ENCODE measurements at places on chromosomes 16 and 17. TPM values are rescaled to one million over a fixed set of nuclear protein-coding genes. Genes with fewer than 3 reads are reported as not detected.

DNA sequence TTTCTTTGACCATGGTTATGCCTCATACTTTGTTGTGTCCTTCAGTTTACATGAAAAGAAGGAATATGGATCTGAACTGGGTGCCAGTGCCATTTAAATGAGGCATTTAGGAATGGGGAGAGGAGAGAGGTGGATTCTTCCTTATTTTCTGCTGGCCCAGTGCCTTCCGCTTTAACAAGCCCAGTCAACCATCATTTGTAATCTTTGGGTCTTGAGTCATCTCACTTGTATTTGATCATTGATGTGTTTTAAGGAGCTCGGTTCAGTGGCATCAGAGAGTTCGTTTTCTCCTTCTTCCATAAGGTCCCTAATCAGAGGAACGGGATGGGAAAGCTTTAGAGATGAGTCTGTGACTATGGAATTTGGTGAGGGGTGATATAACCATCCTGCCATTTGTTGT is 334.9 kb downstream of the WWOX start:
- DNase-seq: no peak

DNA sequence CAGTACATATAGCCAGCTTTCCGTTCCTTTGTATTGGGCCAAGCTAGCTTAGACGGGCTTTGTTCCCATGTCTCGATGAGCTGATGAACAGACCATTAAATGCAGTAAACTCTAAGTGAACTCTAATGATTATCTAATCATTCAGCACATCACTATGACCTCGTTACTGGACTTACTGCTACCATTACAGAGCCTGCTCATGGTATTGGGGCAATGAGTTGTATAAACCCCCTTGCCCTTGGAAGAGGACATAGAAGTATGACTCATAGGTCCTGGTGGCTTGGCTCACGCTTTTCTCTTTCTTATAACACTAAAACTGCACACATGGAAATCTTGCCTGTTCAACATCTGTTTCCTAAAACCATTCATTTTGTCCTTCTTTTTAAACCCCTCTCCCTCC is 93.6 kb upstream of the DYNLRB2 start:
- DNase-seq: no peak

The AOC3 gene
- polyA plus RNA-seq: 11.3 TPM

DNA sequence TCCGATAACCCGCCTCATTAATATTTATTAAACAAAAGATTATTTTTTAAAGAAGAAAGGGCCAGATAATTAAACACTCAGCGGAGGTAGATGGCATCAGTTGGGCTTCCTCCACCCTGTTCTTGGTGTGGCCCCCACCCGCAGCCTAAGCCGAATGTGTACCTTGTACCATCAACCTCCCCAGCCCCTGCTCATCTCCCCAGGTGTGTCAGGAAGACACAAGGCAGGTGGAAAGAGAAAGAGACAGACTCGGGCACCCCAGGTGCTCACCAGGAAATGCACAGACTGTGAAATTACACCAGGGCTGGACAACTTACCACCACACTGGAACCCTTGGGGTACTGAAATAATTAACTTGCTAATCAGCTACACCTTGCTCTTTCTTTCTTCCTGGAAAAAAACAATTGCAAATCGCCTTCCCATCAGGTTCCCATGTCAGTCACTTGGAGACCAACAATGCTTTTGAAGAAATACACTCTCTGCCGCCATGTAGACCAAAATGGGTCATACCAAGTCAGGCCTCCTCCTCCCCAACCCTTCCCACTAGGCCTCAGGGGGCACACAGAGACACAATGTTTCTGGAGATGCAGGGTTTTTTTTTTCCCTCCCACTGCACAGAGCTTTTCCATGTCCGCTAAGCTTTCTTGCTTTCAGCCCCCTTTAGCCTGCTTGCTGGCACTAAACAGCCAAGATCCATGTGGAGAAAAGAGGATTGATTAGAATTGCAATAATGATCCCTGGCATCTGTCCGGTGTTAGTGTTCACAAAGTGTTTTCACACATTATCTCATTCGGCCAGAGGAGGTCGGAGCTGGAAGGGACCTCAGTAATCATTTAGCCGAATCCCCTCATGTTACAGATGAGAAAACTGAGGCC is 8.6 kb upstream of the LHX1 start:
- no peak for DNase-seq

The SLC16A13 gene
- polyA plus RNA-seq: 3.0 TPM

DNA sequence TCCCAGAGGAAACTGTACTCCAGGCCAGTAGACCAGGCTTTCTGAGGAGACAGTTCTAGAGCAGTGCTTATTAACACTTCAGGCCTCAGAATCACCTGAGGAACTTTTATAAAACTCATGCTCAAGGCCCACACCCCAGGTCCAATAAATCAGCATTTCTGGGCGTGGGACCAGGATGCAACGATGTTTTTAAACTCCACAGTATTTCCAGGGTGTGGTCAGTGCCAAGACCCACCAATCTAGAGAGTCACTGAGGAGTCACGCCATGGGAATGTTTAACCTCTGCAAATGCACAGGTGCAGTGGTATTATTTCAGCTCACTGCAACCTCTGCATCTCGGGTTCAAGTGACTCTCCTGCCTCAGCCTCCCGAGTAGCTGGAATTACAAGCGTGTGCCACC is 3.9 kb upstream of the TRPV1 start:
- DNase-seq: no peak

GRCh38 chr17:18910326-18910725 is 41.6 kb upstream of the SLC5A10 start:
- DNase-seq: no peak

The ATP2C2 gene
- 1.7 TPM for polyA plus RNA-seq

GRCh38 chr16:30355954-30356308 is 823 bp upstream of the CD2BP2 start:
- no peak for DNase-seq

DNA sequence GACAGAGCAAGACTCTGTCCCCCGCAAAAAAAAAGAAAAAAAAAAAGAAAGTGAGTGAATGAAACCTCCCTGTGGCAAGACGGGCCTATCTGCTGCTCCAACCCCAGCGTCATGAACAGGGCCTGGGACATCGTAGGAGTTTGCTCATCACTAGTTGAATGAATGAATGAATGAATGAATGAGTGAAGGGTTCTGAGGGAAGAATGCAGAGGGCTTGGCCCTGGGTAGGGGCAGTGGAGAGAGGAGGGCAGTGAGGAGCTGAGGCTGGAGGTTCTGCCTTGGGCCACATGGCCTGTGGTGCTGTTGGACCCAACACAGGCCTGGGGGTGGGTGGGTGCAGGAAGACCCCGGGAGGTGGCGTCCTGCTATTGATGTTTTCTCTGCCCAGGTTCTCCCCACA is 125.5 kb upstream of the CIBAR2 start:
- DNase-seq: no peak

GRCh38 chr16:84729716-84730320 is 30.0 kb downstream of the USP10 start:
- no peak for DNase-seq

- no peak for DNase-seq
These were observed 10.7 kb downstream of the DLX3 start for GRCh38 chr17:49984283-49984682.

GRCh38 chr16:54546521-54546920 is 259.9 kb upstream of the IRX3 start:
- no peak for DNase-seq

- no peak for DNase-seq
These were observed 37.8 kb downstream of the CDH8 start for GRCh38 chr16:61998460-61998859.

DNA sequence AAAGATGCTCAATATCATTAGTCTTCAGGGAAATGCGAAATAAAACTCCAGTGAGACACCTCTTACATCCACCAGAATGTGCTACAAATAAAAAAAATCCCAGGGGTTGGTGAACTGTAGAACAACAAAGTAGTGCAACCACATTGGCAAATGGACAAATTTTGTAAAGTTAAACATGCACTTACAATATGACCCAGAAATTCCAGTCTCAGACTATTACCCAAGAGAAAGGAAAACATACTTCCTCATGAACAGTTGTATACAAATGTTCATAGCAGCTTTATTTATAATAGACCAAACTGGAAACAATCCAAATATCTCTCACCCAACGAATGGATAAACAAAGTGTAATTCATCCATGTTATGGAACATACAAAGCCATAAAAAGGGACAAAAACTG is 239.5 kb downstream of the ABCC12 start:
- no peak for DNase-seq

GRCh38 chr17:27793906-27794569 is 6.3 kb downstream of the NOS2 start:
- no peak for DNase-seq

GRCh38 chr17:34755981-34756636 is 176.7 kb downstream of the TMEM132E start:
- no peak for DNase-seq

The KRTAP4-4 gene
- polyA plus RNA-seq: not detected

DNA sequence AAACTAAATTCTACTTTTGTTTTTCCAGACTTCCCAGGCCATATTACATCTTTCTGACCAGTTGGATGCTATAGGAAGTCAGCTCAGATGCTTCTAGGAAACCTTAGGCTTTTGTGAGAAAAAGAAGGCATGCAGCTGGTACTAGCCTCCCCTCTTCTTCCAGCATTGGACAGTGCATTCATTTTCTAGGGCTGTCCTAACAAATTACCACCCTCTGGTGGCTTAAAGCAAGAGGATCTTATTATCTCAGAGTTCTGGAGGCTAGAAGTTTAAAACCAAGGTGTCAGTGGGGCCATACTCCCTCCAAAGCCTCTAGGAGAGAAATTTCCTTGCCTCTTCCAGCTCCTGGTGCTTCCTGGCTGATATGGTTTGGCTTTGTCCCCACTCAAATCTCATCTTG is 467.8 kb downstream of the SLC39A11 start:
- no peak for DNase-seq

- no peak for DNase-seq
These were observed 118.1 kb downstream of the GSG1L start for GRCh38 chr16:27945233-27945973.

GRCh38 chr17:69286257-69286656 is 40.7 kb downstream of the ABCA5 start:
- no peak for DNase-seq

DNA sequence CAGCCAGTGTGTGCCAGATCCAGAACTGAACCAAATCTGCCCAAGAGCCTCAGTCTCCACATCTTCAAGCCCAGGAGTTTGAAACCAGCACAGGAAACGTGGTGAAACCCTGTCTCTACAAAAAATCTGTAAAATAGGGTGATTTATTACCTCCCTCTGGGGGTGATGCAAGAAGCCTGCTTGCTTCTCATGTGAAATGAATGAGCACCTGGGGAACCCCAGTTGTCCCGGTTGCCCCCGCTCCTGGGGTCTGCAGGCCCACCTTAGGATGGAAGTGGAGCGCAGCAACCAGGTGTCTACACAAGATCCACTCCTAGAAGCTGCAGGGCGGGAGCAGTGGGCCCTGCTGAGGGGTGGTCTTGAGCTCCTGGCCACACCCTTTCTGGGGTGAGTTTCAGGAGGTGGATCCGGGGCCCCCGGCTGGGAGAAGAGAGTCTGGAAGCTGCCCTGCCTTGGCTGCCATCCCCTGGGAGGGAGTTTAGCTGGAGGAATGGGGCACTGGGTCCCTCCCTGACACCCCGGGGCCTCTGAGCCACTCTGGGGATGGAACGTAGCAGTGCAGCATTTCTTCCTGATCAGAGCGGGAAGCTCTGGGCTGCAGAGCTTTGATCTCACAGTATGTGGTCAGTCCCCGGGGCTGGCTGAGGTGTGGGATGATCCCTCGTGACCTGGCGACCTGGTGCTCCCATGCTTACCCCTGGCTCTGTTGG is 117.8 kb downstream of the RAB11FIP4 start:
- peak; percentile 60 for DNase-seq

The CASKIN1 gene
- 1.5 TPM for polyA plus RNA-seq

The SLC6A2 gene
- polyA plus RNA-seq: not detected

GRCh38 chr16:10022098-10022497 is 160.1 kb downstream of the GRIN2A start:
- no peak for DNase-seq

DNA sequence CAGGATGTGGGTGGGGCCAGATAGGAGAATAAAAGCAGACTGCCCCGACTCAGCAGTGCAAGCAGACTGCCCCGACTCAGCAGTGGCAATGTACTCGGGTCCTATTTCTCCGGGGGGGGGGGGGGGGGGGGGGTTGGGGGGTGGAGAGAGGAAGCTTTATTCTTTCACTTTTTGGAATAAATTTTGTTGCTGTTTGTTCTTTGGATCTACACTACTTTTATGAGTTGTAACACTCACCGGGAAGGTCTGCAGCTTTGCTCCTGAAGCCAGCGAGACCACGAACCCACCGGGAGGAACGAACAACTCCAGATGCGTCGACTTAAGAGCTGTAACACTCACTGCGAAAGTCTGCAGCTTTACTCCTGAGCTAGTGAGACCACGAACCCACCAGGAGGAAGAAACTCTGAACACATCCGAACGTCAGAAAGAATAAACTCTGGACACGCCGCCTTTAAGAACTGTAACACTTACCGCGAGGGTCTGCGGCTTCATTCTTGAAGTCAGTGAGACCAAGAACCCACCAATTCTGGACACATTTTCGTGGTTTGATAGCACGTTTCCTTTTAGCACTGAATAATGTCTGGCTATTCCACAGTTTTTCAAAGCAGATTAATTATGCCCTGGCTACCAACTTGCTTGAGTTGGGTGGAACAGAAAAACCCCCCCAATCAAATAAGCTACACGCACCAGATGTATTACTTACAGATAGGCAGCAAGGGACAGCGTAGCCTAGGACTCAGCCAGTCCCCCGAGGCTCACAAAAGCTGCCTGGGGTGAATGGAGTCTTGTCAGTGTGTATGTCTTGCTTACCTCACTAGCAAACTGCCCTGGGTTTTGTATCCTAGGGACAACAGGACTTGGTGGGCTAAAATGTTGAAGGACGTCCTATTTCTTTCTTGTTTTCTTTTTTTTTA is 11.9 kb downstream of the FZD2 start:
- no peak for DNase-seq

- DNase-seq: no peak
These were observed 586 bp downstream of the CACNG1 start for GRCh38 chr17:67044940-67045339.

The RSKR gene
- 6.9 TPM for polyA plus RNA-seq

The EVI2B gene
- polyA plus RNA-seq: 0.76 TPM

The THRA gene
- polyA plus RNA-seq: 22.4 TPM

The PERCC1 gene
- polyA plus RNA-seq: not detected

DNA sequence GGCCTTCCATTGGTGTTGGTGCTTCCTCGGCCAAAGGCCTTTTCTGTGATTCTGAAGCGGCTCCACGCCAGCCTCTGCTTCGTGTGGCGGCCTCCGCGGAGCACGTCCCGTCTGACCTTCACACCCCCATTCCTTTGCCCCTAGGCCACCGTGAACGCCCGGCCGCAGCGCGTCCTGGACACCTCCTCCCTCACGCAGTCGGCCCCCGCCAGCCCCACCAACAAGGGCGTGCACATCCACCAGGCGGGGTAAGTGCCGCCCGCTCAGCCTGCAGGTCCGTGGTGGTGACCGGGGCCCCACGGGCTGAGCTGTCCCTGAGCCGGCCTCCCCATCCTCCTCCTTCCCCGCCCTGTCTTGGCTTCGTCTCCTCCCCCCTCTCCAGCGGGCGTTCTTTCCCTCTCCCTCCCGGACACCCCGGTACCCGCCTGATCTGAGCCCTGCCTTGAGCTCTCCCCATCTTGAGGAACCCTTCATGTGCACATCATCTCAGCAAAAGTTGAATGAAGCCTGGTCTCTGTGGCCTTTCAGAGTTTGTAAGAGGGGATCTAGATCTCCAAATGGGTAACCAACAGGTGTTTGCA is 69.0 kb upstream of the CHMP6 start:
- no peak for DNase-seq

- DNase-seq: no peak
These were observed 38.3 kb downstream of the REXO5 start for GRCh38 chr16:20844588-20844987.

The OR4D1 gene
- polyA plus RNA-seq: not detected
